ENCODE measurements at places on chromosomes 7 and 10. TPM values are rescaled to one million over a fixed set of nuclear protein-coding genes. Genes with fewer than 3 reads are reported as not detected.

- H3K36me3 ChIP-seq = no peaks in the 10 kb centered on the region
- H3K27ac ChIP-seq = no peak overlapping the region
- H3K4me1 ChIP-seq = no peaks in the 10 kb centered on the region
- no peak for DNase-seq
Observed at GRCh38 chr7:87833130-87833529, 43.0 kb downstream of the SLC25A40 start.

- no peak overlapping the region for H3K4me3 ChIP-seq
- H3K4me1 ChIP-seq = no peaks in the 10 kb centered on the region
- H3K27ac ChIP-seq = no peak overlapping the region
- H3K36me3 ChIP-seq = no peaks in the 10 kb centered on the region
- peaks cover 46% of the 10 kb centered on the region for H3K27me3 ChIP-seq
Observed at GRCh38 chr10:49310460-49310859, 11.5 kb downstream of the C10orf71 start.

DNA sequence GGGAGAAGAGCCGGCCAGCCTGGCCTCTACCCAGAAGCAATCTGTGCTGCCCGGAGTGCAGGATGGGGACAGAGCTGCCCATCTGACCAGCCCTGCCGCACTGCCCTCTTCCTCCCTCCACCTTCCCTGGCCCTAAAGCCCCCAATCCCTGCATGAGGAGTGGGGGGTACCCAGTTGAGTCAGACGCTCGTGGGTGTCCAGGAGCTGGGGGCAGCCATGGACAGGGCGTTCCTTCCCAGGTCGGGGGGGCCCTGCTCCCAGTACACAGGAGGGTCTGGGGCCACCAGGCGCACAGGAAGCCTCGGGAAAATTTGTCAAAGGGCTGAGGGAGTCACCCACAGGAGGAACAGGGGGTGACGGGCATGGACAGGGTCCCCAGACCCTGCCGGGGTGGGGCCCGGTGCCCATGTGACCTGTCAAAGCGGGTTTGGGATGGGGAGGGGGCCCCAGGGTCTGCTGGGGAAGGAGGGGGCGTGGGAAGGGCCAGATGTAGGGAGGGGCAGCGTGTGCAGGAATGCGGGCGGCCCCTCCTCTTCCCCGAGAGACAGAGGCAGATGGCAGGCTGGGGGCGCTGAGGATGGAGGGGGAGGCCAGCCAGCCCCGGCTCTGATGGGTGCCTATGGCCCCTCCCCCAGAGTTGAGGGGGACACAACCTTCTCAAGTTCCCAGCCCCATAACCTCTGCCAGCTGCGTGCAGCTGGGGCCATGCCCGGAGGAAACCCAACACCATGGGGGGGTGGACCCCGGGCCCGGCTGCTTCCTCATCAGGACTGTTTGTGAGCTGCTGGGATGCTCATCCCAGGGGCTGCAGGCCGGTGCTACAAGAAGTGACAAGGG is 21.5 kb upstream of the GRIFIN start:
- no peak overlapping the region for H3K4me3 ChIP-seq
- no peak overlapping the region for H3K27ac ChIP-seq
- peaks cover 35% of the 10 kb centered on the region for H3K27me3 ChIP-seq
- no peaks in the 10 kb centered on the region for H3K36me3 ChIP-seq
- no peak for DNase-seq
- peaks cover 12% of the 10 kb centered on the region for H3K4me1 ChIP-seq

DNA sequence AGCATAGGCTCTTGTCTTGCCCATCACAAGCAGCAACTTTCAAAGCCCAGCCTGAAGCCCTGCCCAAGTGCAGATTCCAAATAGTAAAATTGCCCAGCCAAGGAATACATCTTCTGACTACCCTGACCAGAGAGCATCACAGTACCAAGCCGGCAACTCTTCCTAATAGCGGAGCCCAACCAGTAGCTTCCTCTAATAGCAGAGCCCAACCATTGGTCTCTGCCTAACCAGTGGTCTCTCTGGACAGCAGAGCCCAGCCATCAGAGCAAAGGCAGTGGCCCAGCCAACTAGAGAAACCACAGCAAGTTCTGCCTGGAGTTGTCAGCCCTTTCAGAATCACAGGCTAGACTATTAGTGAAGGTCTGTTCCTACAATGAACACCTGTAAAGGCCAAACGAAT is 285.6 kb downstream of the HGF start:
- no peak for DNase-seq
- H3K36me3 ChIP-seq = no peaks in the 10 kb centered on the region
- no peaks in the 10 kb centered on the region for H3K4me1 ChIP-seq
- H3K4me3 ChIP-seq = no peak overlapping the region
- no peak overlapping the region for H3K27ac ChIP-seq
- H3K27me3 ChIP-seq = no peaks in the 10 kb centered on the region

DNA sequence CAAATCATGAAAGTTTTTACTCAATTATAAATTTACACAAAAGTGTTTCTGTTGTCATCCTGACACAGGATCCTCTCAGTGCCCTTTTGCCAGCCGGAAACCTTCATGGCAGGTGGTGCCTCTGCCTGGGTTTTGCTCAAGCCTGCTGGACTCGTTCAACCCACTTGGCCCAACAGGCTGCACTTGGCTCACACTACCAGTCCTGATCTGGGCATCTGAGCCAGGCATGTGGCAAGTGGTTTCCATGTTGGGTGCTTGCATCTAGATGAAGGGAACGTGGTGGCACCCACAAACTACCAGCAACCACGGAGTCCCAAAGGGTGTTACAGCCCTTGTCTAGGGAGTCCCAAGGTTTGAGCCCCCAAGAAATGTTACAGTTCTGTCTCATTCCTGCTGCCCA is 162.3 kb upstream of the CSTF2T start:
- H3K27me3 ChIP-seq = no peaks in the 10 kb centered on the region
- no peak for DNase-seq
- H3K27ac ChIP-seq = no peak overlapping the region
- H3K36me3 ChIP-seq = no peaks in the 10 kb centered on the region

DNA sequence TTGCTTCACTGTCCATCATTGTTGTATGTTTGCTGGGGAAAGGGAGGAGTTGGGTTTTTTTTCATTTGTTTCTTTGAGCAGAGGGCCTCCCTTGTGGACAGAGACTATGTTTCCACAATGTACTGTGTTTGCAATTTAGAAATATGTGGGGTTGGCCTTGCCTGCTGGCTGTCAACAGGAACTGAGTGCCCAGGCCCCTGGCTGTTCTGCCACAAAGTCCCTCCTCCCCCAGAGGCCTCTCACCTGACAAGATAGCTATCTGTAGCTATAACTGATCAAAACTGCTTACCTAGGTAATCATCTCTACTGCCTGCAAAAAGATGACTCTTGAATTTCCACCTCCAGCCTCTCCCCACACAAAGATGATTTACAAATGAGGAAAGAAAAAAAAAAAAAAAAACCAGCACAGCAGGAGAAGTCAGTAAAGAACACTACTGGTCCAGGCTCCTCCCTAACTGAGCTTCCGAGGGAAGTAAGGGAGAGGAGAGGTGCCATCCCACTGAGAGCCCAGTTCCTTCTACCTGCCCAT is 121.8 kb downstream of the SGMS1 start:
- peaks cover 52% of the 10 kb centered on the region for H3K4me1 ChIP-seq
- H3K27ac ChIP-seq = peak overlapping the region; percentile 62
- H3K36me3 ChIP-seq = no peaks in the 10 kb centered on the region
- no peak overlapping the region for H3K4me3 ChIP-seq
- H3K27me3 ChIP-seq = no peaks in the 10 kb centered on the region

GRCh38 chr7:155648752-155649339 is 4.4 kb downstream of the RBM33 start:
- no peak overlapping the region for H3K4me3 ChIP-seq
- H3K4me1 ChIP-seq = peaks cover 19% of the 10 kb centered on the region
- no peak overlapping the region for H3K27ac ChIP-seq
- H3K36me3 ChIP-seq = peaks cover 28% of the 10 kb centered on the region
- no peaks in the 10 kb centered on the region for H3K27me3 ChIP-seq
- DNase-seq = no peak

- peaks cover 15% of the 10 kb centered on the region for H3K4me1 ChIP-seq
- H3K27ac ChIP-seq = no peak overlapping the region
- peak; percentile 57 for DNase-seq
- H3K36me3 ChIP-seq = no peaks in the 10 kb centered on the region
Observed at GRCh38 chr10:60611291-60611747, 167.0 kb upstream of the CDK1 start.

DNA sequence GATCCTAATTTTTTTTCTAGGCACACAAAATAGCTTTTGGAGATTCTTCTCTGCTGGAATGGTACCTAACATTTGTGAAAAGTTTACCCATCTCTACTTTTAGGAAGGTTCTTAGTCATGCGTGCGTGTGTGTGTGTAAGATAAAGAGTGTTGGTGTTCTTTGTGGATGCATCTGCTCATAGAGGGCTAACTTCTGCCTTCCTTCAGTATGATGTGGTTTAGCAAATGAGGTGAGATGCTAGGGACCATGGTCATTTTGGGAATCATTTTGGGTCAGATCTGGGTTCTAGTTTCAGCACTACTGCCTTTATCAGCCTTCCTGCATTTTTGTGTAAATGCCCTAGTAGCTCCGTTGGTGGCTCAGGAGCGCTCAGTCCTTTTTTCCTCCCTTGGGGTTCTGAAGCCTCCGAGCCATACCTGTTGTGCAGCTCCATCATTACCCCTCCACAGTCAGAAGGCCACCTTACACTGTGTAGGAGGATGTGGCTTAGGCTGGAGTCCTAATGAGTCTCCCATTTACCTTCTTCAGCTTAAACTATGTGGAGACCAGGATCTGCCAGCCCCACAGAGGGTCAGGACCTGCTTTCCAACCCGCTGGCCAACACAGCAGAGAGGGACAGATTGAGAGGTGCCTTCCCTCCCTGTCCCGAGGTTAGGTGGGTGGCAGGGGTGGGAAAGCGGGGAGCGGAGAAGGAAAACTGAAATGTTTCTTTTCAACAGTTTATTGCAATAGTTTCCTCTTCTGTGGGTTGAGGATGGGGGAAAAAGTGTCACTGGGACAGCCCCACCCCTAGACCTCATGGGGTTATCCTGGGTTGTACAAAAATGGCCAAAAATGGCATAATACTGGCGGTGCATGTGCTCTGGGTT is 31.2 kb downstream of the TSPAN14 start:
- peaks cover 45% of the 10 kb centered on the region for H3K4me1 ChIP-seq
- no peak for DNase-seq
- peaks cover 46% of the 10 kb centered on the region for H3K36me3 ChIP-seq
- no peaks in the 10 kb centered on the region for H3K27me3 ChIP-seq

DNA sequence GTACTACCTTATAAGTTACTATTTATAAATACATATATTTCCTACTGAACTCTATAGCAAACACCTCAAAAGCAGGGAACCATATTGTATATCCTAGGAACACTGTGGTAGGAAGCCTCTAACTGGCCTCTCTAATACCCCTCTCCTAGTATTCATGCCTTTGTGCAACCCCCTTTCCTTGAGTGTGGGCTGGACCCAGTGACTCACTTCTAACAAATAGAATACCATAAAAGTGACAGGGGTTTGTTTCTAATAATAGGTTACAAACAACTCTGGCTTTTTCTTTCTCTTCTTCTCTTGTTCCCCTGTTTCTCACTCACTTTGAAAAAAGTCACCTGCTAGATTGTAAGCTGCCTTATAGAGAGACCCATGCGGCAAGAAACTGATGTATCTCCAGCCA is 51.6 kb upstream of the MACC1 start:
- H3K4me1 ChIP-seq = peaks cover 5% of the 10 kb centered on the region
- DNase-seq = no peak
- no peaks in the 10 kb centered on the region for H3K27me3 ChIP-seq
- no peak overlapping the region for H3K27ac ChIP-seq

DNA sequence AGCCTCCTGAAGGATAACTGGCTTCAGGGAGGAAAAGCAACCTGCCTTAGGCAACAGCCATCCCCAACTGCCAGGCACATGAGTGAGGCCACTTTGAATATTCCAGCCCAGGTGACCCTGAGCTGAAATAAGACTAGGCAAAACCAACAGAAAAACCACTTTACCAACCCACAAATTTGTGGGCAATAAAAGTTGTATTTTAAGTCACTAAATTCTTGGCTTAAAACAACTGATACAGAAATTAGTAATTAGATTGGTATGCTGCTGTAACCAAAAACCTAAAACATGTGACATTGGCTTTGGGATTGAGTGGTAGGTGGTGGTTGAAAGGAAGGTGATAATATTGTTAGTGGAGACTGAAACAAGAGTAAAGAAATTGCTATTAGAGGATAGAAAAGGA is 39.9 kb downstream of the ABCB4 start:
- H3K27ac ChIP-seq = no peak overlapping the region
- H3K4me3 ChIP-seq = no peak overlapping the region
- peak; percentile 10 for DNase-seq
- peaks cover 4% of the 10 kb centered on the region for H3K4me1 ChIP-seq
- no peaks in the 10 kb centered on the region for H3K27me3 ChIP-seq

GRCh38 chr10:97644936-97645335 is 4.5 kb downstream of the PI4K2A start:
- H3K36me3 ChIP-seq = no peaks in the 10 kb centered on the region
- DNase-seq = no peak
- no peak overlapping the region for H3K4me3 ChIP-seq
- no peak overlapping the region for H3K27ac ChIP-seq
- no peaks in the 10 kb centered on the region for H3K27me3 ChIP-seq

DNA sequence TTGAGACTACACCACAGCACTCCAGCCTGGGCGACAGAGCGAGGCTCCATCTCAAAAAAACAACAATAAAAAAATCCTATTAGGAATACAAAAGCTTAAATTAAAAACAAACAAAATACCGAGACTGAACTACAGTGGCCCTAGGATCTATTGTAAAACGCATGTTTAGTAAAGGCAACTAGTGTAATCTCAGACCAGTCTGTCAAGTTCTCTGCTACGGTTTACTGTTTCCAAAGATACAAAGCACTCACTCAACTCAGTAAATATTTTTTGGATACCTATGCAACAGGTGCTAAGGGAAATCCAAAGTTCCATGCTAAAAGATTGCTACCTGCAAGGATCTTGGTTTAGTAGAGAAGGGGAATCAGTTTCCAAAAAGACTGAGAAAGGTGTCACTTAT is 3.4 kb upstream of the MIOS start:
- no peaks in the 10 kb centered on the region for H3K27me3 ChIP-seq
- peak overlapping the region; percentile 14 for H3K4me3 ChIP-seq
- DNase-seq = no peak
- peaks cover 47% of the 10 kb centered on the region for H3K4me1 ChIP-seq
- no peaks in the 10 kb centered on the region for H3K36me3 ChIP-seq
- H3K27ac ChIP-seq = peak overlapping the region; percentile 97

DNA sequence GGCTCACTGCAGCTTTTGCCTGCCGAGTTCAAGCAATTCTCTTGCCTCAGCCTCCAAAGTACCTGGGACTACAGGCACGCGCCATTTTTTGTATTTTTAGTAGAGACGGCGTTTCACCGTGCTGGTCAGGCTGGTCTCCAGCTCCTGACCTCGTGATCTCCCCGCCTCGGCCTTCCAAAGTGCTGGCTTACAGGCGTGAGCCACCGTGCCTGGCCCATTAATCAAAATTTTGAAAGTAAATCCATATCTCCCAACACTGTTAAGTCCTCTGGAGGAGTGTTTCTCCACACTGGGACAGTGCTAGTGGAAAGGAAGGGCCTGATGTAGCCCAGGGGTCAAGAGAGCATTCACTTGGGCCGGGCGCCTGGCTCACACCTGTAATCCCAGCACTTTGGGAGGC is 644.6 kb downstream of the SH2D4B start:
- H3K36me3 ChIP-seq = no peaks in the 10 kb centered on the region
- H3K4me1 ChIP-seq = no peaks in the 10 kb centered on the region
- H3K27ac ChIP-seq = no peak overlapping the region
- DNase-seq = no peak

The FOXI2 gene
- total RNA-seq = not detected

The FAM25C gene
- not detected for total RNA-seq

The SLC18A2 gene
- total RNA-seq = not detected

The COL17A1 gene
- total RNA-seq = 41.3 TPM

The NPSR1 gene
- total RNA-seq = not detected

The GPNMB gene
- total RNA-seq = 13.3 TPM

All from PC-9 (cell line).